Esophagus squamous epithelium (tissue), 5 donors: ENCODE measurements at places on chromosomes 6 and 20.

DNA sequence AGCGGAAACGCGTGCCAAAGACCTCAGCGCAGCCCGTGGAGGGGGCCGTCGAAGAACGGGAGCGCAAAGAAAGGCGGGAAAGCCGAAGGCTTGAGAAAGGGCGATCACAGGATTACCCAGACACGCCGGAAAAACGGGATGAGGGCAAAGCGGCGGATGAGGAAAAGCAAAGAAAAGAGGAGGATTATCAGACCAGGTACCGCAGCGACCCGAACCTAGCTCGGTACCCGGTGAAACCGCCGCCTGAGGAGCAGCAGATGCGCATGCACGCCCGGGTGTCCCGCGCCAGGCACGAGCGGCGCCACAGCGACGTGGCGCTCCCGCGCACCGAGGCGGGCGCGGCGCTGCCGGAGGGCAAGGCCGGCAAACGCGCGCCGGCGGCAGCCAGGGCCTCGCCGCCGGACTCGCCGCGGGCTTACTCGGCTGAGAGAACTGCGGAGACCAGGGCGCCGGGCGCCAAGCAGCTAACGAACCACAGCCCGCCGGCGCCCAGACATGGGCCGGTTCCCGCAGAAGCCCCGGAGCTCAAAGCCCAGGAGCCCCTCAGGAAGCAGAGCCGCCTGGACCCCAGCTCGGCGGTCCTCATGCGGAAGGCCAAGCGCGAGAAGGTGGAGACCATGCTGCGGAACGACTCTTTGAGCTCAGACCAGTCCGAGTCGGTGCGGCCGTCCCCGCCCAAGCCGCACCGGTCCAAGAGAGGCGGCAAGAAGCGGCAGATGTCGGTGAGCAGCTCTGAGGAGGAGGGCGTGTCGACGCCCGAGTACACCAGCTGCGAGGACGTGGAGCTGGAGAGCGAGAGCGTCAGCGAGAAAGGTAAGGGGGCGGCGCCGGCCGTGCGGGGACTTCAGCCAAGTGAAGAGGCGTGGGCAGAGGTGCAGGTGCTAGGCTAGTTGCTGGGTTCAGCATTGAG, 296.2 kb downstream of the RIMS1 start:
- DNase-seq = no peak

- no peak for DNase-seq
These were observed 359.3 kb downstream of the SYNE1 start for GRCh38 chr6:152277826-152278329.

DNA sequence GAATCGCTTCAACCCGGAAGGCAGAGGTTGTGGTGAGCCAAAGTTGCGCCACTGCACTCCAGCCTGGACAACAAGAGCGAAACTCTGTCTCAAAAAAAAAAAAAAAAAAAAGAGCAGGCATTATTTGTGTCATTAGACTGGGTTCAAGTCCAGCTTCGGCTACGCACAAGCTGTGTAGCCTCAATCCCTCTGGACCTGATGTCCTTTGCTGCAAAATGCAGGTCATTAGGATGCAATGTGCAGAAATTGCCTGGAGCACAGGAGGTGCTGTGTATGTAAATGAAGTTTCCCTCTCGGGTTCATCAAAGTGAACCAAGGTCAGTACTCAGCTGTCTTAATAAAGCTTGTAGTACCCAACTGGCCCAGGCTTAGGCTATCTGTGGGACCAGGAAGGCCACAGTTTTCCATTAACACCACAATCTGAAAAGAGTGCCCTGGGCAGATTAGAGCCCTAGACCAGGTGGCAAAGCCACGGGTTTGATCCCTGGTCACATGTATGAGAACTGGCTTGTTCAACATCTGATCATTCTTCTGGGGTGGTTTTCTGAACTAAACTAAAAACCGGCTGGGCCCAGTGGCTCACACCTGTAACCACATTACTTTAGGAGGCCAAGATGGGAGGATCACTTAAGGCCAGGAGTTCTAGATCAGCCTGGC, 155.3 kb downstream of the ZMYND8 start:
- DNase-seq = no peak

DNA sequence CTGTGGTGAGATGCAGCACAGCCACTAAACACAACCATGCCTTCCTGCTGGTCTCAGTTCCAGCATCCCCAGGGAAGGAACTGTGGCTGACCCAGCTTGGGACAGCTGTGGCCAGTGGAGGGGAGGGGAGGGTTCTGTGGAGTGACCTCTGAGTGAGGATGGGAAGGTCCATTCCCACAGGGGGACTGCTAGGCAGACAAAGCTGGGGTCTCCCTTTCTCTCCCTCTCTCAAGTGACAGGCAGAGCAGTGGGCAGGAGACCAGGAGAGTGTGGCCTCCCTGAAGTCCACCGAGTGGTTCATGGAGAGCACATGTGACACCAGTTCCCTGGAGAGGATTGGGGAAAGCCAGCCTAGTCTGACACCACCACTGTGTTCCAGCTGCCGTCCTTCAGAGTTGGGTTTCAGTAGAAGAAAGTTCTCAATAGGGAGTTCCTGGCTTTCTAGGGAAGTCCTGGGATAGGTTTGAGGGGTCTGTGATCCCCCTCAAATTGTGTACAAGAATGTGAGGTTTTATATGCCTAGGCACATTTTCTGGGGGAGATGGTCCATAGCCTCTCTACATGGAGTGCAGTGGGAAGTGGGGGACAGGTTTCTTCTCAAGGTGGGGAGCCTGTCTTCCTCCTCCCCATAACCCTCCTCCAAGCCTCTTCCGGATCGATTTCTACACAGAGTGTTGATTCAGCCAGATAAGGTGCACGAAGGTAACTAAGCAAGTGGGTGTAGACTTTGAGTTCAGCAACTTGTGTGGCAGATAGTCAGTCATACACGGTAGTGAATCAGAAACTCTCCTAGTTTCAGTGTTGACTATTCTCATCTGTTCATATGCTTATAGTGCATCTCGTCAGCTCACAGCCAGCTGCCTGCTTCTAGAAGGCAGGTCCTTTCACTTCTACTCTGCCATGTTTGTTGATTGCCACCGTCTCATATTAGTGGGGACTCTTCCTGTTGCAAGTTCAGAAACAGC, 18.9 kb downstream of the MANBAL start:
- no peak for DNase-seq

- no peak for DNase-seq
These were observed 55.7 kb downstream of the SH3BGRL2 start for GRCh38 chr6:79686707-79687309.
